Activated CD4-positive, CD25-positive, alpha-beta regulatory T cell treated with anti-CD3 and anti-CD28 coated beads, Interleukin-2, amount 50 U/mL, for 24 hours (primary cell): ENCODE measurements at places on chromosomes 7 and 10.

GRCh38 chr7:30932562-30932961, 20.9 kb downstream of the AQP1 start:
- ATAC-seq: no peak

- ATAC-seq: no peak
These were observed 303.6 kb downstream of the GPAM start for GRCh38 chr10:111879969-111880368.

DNA sequence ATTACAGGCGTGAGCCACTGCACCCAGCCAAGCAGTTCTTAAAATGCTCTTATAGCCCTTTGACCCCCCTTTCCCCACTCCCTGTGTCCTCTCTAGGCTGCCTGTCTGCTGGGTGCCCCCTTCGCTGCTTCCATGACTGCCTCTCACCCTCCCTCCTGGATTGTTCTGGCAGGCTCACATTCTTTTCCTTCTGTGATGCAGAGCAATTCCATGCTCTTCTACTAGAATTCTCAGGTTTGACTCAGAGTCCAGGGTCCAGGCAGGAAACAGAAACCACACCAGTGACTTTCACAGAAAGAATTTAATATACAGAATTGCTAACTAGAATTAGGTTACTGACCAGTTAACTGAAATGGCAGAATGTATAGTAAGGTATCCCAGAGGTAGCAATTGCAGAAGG, 244.8 kb downstream of the BAMBI start:
- ATAC-seq: no peak

DNA sequence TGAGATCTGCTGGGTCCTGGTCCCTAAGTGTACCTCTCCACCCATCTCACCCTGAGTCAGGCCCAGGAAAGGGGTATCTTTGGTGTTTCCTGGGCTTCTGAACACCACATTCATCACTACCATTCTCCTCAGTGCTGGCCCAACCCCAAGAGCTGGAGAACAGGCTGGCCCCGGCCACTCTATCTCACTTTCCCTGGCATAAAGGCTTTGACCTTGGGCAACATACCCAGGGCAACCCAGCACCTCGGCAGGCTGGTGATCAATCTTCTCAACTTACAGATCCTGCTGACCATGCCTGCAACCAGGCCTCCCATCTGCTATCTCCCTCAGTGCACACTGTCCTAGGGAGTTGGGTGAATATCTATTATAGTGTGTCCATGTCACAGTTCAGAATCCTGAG, 2.1 kb downstream of the VSIR start:
- no peak for ATAC-seq

GRCh38 chr7:103773726-103774125, 215.7 kb downstream of the RELN start:
- no peak for ATAC-seq

- no peak for ATAC-seq
These were observed 66.0 kb upstream of the DUSP5 start for GRCh38 chr10:110431659-110432058.

DNA sequence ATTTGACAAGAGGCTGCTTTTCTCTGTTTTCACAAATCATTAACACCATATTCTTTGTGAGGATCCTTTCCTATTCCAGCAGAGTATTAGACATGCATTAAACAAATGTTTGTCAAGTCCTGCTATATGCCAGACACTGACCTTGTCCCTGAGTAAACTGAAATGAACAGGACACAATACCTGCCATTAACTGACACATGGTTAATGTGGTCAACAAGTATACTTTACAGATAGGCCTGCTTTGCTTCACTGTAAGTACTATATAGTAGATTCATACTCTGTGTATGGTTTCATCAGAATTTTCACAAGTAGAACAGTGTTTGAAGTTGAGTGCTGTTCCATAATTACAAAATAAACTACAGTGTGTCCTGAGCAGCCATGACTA, 5.9 kb downstream of the TNKS2 start:
- ATAC-seq: no peak

DNA sequence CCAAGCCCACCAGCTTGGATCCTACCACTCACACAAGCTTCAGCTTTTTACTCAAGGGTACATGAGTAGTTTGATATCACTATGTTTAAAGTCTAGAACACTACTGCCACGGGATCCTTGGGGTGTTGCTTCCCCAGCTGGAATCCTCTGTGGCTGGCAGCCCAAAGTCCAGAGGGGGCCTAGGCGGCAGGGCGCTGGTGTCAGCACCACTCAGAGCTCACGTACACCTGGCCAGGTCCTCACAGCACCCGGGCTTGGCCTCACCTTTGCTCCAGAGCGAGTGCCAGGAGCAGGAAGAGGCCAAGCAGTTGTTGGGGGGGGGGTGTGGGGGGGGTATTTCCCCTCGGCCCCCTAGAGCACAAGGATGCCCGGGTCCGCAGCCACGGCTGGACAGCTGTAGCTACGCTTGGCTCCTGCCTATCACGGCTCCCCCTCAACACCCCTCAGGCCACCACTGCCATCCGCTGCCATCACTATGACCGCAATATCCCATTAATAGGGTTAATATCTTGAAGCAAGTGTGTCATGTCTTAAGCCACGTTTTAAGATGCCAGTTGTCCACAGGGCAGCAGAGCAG, 17.0 kb downstream of the ZDHHC6 start:
- no peak for ATAC-seq

- ATAC-seq: no peak
These were observed 973 bp downstream of the SDK1 start for GRCh38 chr7:3301831-3302618.

DNA sequence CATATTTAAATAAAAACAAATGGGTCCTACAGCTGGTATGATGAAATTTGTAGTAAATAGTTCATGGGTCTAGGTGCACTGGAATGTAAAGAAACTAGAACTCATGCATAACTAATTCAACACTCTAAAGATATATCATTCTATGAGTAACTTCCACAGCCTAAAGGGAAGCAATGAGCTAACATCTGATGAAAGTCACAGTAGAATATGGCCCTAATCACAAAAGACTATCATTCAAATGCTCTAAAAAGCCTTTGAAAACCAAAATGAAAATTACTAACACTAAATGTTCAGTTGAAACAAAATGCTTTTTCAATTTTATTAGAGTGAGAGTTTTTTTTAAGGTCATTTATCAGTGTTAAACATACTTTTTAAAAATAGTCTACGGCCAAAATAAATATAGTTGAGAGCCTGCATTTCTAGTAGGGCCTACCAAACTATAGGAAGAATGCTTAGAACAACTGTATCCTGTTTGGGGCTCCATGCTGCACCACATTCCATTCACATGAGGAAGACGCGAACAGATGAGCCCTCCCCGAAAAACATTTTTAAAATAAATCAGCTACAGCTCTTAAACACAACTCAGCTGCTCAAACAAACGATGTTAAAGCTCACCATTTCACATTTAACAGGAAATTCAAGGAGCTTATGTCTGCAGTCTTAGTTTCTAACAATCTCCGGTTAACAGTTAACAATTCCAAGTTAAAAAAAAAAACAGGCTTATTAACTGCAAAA, 134.5 kb downstream of the NRBF2 start:
- no peak for ATAC-seq

- no peak for ATAC-seq
These were observed 1213.7 kb upstream of the AUTS2 start for GRCh38 chr7:68384581-68384980.

DNA sequence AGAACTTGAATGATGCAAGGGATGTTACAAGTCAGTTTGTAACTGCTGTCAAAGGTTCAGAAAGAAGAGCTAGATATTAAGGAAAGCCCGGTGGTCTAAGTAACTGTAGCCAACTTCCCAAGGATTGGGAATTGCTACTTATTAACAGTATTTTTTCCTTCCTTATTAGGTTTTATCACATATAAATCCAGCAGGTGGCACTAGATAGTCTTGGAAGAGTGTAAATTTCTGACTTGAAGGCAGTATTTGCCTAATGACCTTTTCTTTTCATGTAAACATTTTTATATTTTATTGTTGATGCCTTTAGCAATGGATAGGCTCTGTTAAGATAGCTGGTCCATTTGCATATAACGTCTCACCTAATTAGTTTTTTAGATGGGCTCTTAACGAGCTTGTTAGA, 51.2 kb downstream of the ANLN start:
- ATAC-seq: no peak

- ATAC-seq: no peak
These were observed 10.6 kb downstream of the NDUFB2 start for GRCh38 chr7:140707132-140707531.

- no peak for ATAC-seq
These were observed 116.2 kb downstream of the LRMDA start for GRCh38 chr10:75547391-75548298.

DNA sequence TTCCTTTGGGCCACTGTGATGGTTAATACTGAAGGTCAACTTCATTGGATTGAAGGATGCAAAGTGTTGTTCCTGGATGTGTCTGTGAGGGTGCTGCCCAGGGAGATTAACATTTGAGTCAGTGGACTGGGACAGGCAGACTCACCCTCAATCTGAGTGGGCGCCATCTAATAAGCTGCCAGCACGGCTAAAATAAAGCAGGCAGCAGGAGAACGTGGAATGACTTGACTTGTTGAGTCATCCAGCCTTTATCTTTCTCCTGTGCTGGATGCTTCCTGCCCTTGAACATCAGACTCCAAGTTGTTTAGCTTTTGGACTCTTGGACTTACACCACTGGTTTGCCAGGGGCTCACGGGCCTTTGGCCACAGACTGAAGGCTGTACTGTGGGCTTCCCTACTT, 1046.9 kb downstream of the TYW1 start:
- ATAC-seq: no peak

GRCh38 chr10:58857251-58857805, 319.1 kb upstream of the PHYHIPL start:
- ATAC-seq: no peak

DNA sequence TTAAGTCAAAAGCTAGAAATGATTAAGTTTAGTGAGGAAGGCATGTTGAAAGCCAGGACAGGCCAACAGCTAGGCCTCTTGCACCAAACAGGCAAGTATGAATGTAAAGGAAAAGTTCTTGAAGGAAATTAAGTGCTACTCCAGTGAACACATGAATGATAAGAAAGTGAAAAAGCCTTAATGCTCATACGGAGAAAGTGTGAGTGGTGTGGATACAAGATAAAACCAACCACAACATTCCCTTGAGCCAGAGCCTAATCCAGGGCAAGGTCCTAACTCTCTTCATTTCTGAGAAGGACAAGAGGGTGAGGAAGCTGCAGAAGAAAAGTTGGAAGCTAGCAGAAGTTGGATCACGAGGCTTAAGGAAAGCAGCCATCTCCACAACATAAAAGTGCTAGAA, 53.0 kb downstream of the DNAJC1 start:
- no peak for ATAC-seq

GRCh38 chr7:37174460-37174859, 274.2 kb downstream of the ELMO1 start:
- no peak for ATAC-seq

- no peak for ATAC-seq
These were observed 45.9 kb upstream of the PDLIM1 start for GRCh38 chr10:95336702-95337101.

GRCh38 chr7:29076631-29077030, 69.7 kb downstream of the CPVL start:
- ATAC-seq: no peak

- ATAC-seq: no peak
These were observed 235.2 kb downstream of the DGKI start for GRCh38 chr7:137611606-137612005.

GRCh38 chr10:130606001-130606405, 469.8 kb downstream of the GLRX3 start:
- no peak for ATAC-seq

DNA sequence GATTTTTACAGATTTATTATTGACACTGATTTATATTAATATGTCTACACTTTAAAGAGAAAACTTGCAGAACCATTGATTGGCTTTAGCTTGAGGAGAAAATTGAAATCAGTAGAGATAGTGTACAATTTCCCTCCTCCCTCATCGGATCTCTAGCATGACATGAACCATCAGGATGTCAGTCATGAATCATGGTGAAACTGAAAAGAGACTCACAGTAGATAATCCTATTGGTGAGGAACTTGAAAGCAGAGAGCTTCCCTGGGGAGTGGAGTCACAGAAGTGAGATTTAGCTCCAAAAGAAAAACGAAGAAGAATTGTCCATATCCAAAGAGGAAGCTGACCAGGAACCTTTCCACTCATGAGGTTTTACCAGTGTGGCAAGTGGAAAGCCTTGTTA, 346.8 kb downstream of the ABCA13 start:
- ATAC-seq: no peak

DNA sequence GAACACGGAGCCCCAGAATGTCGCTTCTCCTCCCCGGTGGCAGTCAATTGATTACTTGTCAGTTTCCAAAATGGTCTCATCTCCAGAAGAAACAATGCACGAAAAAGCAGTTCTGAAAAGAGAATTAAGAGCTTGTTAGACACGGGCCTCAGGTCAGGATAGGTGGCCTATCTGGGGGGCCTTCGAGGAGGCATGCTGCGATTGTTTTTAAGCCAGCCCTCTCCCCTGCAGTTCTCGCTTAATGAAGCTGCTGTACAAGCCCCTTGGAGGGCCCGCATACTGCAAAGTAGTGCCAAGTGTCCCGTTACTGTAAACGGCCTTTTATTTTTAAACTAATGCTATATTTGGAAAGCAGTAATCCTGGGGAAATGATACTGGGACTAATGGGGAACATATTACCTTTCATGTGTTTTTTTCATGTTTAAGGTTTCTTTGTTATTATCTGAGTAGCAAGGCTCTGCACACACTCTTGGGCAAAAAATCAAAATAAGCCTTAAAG, 114.8 kb upstream of the TCF7L2 start:
- no peak for ATAC-seq

DNA sequence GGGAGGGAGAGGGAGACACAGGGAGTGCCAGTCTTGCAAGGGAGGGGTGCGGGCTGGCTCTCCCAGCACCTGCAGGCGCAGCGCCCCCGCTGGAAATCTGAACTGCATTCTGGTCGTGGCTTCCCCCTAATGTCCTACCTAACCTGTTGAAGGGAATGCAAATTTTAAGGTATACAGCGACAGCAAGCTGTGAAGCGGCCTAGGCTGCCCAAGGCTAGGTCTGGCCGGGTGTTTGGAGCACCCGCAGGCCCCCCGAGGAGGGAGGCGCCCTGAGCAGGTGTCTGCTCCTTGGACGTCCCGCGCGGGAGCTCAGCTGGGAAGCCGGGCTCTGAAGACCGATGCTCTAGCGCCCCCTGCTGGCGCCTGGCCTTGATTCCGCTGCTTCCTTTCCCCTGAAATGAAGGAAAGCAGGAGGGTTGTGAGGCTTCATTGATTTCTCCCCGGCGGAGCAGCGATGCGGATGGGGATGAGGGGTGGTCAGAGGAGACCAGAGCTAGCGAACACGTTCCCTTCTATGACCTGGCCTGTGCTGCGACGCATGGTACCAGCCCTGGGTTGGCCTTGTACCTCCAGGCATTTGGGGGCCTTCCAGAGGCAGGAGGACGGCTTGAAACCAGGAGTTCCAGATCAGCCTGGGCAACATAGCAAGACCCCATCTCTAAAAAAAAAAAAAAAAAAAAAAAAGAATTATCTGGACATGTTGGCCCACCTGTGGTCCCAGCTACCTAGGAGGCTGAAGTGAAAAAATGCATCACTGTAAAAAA, 601.3 kb downstream of the GALNT17 start:
- no peak for ATAC-seq

DNA sequence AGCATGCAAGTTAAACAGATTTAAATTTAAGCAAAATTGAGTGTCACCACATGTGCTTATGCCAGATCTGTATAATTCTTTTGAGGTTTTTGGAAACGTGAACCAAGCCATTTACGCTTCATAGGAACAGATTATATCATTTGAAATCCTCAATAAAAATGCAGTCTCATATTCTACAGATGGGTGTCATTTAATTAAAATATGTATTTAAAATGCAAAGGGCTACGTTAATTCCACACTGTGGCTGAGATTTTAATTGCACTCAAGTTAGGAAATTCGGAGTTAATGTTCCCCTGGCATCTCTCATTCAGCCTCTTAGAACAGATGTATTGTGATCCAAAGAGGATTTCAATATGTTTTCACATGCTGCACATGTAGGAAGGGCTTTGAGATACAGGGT, 164.5 kb upstream of the LRGUK start:
- no peak for ATAC-seq
